ENCODE measurements at places on chromosomes 5 and 9.

DNA sequence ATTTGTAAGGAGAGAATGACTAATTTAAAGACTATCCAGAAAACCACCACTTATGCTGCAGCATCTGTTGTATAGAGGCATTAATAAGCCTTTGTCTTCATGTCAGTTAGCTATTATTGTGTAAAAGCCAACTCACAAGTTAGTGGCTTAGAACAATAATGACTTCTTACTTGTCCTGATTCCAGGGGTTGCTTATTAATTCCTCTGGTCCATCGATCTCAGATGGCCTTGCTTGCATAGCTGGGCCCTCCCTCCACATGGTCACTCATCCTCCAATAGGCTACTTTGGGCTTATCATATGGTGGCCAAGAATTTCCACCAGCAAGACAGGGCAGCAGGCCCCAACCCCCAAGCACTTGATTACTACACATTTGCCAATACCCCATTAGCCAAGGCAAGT, 44.5 kb upstream of the STK32A start:
- DNase-seq: no peak

- DNase-seq: no peak
Observed at GRCh38 chr5:122967085-122967484, 69.4 kb downstream of the PPIC start.

DNA sequence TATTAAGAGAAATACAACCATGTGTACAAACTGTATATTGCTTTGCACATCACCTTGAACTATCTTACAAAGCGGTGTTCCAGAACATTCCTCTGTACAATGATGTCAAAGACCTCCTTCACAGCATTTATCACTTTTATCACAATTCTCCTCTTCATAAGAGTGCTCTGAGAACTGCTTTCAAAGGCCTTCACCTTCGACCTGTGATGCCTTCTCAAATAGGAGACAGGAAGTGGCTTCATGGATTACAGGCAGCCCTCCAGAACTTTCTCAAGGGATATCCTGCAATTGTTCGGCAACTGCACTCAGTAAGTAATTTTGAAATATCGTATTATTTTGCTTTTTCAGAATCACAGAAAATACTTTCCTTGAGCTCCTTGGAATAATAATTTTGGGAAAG, 68.0 kb upstream of the IL7R start:
- no peak for DNase-seq

GRCh38 chr9:130110596-130111021, 56.9 kb downstream of the GPR107 start:
- no peak for DNase-seq

- DNase-seq: no peak
Observed at GRCh38 chr9:69237702-69238295, 63.7 kb downstream of the TJP2 start.

Data from activated T-cell treated with anti-CD3 and anti-CD28 coated beads, Interleukin-2, amount 50 U/mL, for 48 hours (primary cell).